ENCODE measurements at places on chromosomes 1 and 21.

- no peak for DNase-seq
Observed at GRCh38 chr1:167462341-167462740, 56.0 kb downstream of the CD247 start.

DNA sequence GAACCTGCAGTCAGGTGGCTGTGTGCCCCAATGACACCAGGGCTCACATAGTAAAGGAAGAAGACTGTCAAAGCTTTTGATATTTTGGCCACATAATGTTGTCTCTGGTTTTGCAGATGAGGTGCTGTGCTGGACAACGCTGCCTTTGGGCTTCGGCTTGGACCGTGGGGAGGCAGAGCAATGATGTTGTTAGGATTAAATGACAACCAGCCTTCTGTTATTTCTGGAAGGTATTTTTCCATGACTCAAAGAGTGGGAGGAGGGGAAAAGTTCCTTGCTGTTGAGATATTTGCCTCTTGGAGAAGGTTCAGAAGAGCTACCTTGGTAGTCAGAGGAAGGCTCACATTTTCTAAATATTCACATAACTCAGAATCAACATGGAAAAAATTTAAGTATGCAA lies 187.3 kb upstream of the GALNT2 start:
- no peak for DNase-seq

DNA sequence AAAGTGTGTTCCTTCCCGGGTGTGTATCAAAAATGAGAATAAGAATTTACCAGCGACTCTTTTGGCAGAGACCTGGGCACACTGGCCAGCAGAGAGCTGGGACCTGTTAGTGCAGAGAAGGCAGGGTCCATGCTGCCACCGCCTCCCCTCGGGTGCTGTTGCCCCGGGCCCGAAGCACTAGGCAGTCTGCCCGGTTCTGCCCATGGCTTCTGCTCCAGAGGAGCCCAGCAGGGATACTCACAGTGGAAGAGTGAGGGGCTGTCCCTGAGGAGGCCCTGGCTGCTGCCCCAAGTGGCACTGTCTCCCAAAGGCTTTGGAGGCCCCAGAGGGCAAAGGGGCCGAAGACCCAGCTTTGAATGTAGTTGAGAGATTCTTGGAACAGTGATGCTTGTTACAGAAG lies 80.5 kb downstream of the MIS18A start:
- no peak for DNase-seq

DNA sequence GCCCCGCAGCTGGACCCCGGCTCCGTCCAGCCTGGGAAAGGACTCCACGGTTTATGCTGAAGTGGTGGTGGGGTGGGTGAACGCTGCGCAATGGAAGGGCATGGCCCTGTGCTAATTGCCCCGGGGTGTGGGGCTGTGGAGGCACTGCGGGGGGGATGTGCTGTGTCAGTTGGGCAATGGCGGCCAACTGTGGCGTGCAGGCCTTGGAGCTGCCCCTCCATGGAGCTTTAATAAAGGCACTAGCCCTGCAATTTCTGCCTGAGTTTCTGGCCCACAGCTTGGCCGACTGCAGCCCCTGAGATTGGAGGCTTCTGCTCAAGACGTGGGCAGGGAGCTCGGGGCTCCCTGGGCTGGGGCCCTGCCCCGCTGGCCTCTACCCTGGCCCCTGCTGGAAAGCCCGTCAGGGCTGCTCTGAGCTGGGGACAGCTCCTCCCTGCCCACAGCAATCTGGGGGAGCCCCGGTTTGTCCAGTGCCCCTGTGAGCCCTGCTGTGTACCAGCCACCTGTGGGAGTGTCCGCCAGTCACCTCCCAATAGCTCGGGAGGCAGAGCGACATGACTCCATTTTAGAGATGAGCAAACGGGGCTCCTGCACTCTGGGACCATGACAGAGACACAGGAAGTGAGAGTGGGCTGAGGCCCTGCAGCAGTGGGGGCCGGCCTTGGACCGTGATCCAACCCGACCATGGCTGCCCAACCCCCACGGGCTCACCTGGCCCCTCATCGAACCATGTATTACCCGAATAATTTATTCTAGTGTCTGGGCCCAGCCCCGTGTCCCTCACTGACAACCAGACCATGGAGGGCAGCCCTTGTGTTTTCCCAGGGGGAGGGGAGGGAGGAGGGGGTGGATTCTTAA lies 8.7 kb upstream of the TNFRSF14 start:
- no peak for DNase-seq

- DNase-seq, result no peak
Observed at GRCh38 chr1:203273869-203274602, 31.3 kb upstream of the BTG2 start.

DNA sequence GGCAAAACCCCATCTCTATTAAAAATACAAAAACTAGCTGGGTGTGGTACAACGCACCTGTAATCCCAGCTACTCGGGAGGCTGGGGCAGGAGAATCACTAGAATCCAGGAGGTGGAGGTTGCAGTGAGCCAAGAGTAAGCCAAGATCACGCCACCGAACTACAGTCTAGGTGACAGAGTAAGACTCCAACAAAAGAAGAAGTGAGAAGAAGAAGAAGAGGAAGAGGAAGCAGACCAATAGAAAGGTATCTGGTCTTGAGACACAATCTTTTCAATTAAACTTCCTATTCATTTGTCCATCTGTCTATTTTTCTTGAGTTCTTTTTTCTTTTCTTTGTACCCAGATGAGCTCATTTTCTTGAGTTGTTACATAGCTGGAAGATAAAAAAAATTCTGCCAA lies 55.7 kb upstream of the ACADM start:
- no peak for DNase-seq

DNA sequence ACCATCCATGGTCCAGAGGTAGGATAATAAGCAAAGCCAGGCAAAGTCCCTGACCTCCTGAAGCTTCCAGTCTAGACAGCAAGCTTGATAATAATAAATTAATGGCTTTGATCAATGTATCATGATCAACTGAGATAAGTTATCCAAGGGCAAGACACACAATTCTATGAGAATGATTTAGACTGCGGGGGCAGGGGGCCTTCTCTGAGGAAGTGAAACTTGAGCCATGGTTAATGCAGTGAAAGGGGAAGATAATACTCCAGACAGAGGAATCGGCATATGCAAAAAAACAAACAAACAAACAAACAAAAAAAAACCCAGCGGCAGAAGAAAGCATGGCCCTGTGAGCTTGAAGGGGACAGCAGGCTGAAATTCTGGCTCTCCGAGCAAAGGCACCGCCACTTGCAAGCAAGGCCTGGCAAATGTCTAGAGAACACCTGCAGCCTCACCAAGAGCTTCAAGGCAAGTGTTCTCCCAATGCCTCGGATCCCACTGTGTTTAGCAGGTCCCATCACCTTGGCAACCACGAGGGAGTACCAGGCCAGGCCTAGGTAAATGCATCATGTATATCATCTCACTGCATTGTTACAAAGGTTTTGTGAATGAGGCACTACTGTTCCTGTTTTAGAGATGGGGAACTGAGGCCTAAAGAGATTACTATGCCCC lies 24.9 kb downstream of the CSMD2 start:
- no peak for DNase-seq

GRCh38 chr1:67094191-67094590 lies 40.2 kb upstream of the SLC35D1 start:
- DNase-seq, result no peak

DNA sequence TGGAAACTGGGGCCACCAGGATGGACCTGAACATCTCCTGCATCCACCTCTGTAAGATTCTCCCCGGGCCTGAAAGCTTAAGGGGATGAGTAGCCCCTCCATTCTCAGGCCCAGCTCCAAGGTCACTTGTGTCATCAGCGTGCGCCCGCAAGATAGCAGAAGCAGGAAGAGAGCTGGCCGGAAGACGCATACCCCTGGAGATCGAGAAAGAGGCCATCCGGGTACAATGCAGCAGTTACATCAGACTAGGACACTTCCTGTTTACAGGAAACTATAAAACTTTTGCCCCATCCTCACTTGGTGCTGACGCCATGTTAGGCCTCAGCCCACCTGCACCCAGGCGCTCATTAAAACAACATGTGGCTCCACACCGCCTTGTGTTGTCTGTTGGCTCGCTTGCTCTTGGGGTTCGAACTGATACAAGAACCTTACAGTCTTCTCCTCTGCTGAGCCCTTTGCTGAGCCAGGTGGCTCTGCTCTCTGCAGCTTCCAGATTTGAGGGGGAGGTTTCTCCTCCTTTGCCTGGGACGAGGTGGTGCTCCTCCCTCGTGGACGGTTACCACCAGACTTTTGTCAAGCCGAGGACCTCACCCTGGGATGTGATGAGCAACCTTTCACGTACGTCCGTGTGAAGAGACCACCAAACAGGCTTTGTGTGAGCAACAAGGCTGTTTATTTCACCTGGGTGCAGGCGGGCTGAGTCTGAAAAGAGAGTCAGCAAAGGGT lies 277.5 kb upstream of the C1orf174 start:
- no peak for DNase-seq

GRCh38 chr1:51147394-51147793 lies 45.4 kb downstream of the C1orf185 start:
- DNase-seq, result no peak

DNA sequence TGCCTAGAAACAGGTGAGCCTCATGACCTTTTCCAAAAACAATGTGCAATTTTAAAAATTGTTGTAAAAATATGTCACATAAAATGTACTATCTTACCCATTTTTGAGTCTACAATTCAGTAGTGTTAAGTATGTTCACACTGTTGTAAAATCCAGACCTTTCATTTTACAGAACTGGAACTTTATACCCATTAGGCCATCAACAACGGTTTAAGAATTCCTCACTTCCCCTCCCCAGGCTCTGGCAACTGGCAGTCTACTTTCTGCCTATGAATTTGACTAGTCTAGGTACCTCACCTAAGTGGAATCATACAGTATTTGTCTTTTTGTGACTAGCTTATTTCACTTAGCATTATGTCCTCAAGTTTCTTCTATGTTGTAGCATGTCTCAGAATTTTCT lies 8.6 kb downstream of the CTSE start:
- DNase-seq, result no peak

- no peak for DNase-seq
Observed at GRCh38 chr21:33124889-33125288, 54.9 kb downstream of the OLIG1 start.

DNA sequence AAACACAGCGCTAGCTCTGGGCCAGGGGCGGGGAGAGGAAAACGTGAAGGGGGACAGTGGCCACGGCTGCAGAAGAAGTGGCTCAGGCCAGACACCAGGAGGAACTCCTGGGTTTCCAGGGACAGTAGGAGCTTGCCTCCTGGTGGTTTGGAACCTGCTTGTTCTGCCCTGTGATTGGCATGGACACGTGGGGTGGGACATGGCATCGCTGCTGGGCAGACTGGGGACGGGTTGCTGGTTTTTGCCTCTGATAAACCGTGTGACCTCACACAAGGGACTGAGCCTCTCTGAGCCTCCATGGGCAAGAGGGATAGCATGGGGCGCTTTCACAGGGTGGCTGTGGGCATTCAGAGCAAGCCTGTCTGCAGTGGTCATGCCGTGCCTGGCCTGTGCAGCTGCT lies 7.5 kb upstream of the PLCH2 start:
- DNase-seq, result no peak
